ENCODE measurements at places on chromosomes 2 and 18.

DNA sequence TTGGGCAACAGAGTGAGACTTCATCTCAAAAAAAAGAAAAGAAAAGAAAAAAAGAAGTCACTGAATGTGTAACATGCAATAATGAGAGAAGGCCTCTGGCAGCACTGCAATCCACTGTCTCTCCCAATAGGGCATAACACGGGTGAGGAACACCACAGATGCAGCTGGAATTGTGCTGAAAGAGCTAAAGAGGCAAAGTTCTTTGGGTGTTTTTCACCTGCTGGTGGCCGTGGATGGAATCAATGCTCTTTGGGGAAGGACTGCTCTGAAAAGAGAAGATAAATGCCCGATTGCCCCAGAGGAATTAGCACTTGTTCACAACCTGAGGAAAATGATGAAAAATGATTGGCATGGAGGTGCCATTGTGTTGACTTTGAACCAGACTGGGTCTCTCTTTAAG is 31.0 kb upstream of the CYBRD1 start:
- no peak for DNase-seq

GRCh38 chr2:136238286-136239078 is 120.5 kb upstream of the CXCR4 start:
- no peak for DNase-seq

DNA sequence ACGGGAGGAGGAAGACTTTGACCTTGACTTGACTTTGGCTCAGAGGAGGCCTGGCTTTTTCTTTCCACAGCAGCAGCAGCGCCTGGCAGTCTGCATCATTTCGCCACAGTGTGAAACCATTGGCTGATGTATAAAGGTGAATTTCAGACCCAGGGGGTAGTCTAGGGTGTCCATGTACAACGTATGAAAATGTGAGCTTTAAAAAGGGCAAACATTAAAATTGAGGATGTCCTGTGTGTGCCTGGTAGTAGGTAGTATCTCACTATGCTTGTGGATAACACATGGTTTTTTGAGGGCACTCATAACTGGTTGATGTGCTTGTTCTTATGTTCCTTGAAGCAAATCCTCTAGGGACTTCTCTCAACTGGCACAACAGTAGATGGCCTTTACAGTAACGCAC is 86.1 kb downstream of the LPIN1 start:
- no peak for DNase-seq

DNA sequence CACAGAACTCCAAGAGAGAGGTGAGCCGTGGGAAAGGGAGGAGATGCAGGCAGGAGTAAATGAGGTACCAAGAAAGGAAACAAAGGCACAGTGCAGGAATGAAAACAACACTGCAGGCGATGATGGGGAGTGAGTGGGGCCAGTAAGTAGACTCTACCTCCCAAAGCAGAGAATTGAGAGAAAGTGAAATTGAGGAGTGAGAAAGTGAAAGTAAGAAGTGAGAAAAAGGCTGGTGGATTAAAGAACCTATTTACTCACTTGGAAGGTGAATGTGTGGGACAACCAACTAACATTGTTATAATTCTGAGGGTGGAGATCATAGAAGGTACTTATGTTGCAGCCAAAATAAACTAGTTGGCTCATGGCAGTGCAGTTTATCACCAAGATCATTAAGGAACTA is 193.1 kb upstream of the TMEM200C start:
- DNase-seq = no peak

GRCh38 chr18:59853380-59853779 is 46.4 kb upstream of the PMAIP1 start:
- DNase-seq = no peak

DNA sequence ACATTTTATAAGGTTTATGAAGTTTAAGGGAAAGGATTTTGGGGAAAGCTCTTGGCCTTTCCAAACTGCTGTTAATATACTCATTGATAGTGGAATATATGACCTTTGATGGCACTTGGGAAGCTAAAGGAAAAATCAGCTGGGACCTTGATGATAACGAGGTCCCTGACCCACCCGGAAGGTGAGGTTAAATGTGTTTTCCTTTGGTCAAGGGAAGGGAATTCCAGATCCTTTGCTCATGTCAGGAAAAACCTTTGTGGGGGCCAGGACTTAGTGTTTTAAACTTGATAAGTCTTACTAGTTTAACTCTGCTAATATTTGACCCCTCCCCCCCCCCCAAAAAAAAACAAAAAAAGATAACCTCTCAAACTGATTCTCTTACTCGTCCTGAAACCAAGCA is 50.7 kb downstream of the CRIM1 start:
- no peak for DNase-seq

- DNase-seq = no peak
These were observed 6.9 kb upstream of the ITPRID2 start for GRCh38 chr2:181884601-181885000.

GRCh38 chr2:6510532-6510931 is 355.2 kb downstream of the CMPK2 start:
- DNase-seq = no peak

DNA sequence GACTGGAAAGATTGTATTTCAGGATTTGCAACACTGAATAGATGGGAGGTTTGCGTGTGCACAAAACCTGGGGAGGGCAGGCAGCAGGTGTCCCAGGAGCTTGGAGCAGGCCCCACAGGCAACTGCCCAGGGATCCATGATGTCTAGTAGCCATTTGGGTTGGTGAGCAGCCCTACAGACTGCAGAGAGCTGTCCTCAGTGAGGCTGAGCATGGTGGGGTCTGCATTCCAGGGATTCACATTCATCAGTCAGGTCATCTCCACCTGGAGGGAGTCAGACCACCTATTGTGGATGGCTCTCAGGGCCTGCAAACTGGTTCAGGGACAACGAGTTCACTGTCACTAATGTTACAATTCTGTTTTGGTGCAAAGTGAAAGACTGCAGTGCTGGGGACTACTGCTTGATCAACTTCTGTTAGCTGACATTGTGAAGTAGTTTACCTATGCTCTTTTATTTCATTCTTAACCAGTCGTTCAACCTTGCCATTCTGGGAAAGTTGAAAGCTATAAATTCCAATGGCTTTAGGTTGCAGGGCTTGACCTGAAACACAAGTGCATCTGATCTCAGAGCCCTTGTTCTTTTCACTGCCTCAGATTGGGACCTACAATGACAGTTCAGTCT is 222.6 kb downstream of the ZNF407 start:
- no peak for DNase-seq

DNA sequence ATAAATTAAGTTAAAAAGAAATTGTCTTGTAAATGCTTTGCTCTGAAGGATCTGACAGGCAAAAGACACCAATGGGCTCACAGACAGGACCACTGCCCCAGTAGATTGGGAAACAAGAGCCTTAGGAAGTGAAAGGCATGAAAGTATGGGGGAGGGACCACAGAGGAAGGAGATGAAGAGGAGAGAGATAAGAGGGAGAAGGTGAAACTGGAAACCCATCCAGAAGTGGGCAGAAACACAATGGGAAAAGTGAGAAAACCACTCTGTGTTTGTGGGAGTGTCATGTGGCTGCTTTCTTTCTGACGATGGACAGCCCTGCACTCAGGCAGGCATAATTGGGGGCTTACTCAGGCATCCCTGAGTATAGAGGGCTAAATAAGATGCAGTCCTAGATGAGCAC is 101.5 kb upstream of the STON1 start:
- no peak for DNase-seq

- no peak for DNase-seq
These were observed 161.7 kb upstream of the MYCN start for GRCh38 chr2:15778529-15779219.

DNA sequence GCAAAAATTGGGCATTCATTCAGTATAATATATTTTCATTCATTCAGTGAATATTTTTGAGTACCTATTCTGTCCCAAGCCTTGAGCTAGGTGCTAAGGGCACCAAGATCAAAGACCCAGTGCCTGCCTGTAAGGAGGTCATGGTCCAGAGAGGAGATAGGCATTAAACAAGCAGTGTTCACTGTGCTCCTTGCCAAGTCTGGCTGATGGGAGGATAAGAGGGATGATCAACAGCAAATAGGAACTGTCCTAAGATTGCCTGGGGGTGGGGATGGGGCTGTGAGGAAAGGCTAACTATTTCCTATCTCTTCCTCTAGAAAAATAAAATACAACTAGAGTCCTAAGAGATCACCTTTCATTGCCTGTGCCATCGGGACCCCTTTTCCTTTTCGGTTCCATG is 60.4 kb downstream of the SETBP1 start:
- no peak for DNase-seq

DNA sequence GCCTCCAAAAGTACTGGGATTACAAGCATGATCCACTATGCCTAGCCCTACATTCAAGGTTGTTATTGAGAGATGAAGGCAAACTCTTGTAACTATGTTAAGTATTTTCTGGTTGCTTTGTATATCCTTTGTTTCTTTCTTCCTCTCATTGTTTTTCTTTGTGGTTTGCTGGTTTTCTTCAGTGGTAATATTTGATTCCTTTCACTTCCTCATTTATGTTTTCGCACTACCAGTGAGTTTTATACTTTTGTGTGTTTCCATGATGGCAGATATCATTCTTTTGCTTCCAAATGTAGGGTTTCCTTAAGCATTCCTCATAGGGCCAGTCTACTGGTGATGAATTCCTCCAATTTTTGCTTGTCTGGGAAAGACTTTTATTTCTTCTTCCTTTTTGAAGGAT is 90.2 kb downstream of the NCK2 start:
- no peak for DNase-seq
